IPS-NIHi11 (cell line): ENCODE measurements at places on chromosomes 12 and 14.

DNA sequence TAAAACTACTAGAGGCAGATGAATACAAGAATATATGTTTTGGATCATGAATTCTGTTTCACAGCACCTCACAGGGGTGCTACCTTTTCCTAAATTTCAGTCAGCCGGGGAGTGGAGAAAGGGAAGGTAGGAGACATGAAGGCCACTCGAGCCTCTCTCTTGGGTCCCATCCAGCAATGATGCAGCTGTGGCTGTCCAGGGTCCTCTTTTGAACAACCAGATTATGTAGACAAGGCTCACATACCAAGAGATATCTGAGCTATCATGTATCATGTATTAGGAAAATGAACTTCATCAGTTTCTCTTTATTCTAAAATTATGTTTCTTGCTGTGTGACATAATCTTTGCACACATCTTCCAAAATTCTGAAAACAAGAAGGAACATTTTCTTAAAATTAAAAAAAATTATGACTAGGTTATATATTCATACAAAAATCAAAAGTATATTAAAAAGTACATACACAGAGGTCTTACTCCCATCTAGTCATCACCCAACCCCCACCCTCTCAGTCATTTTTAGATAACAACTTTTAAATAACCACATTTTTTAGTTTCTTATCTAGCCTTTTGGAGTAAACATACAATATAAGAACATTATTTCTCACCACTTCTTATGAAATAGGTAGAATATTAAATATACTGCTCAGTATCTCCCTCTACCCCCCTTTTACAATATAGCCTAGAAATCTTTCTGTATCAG, 88.7 kb downstream of the ACADS start:
- no peak for DNase-seq

- peak; percentile 59 for DNase-seq
These were observed 107.2 kb downstream of the DUSP6 start for GRCh38 chr12:89245090-89245489.

- no peak for DNase-seq
These were observed 97.0 kb downstream of the ZFP36L1 start for GRCh38 chr14:68695856-68696255.

DNA sequence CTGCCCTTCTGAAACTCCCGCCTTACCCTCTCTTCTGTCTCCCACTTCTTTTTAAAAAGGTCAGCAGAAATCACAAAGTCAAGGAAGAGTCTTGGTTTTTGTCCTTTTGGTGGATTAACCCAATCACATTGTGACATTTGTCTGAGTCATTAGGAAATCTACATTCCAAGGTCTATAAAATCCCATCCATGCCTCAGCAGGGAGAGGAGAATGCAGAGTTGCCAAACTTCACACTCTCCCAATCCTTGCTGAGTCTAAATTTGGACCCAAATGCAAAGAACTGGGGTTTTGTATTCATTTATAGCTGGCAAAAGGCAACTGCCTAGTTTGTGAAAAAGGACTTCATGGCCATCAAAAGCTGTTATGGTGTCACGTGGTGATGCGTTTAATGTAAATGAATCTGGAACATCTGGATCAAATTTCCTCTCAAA, 67.9 kb downstream of the TMEM30B start:
- no peak for DNase-seq

GRCh38 chr12:119325813-119326212, 8.7 kb upstream of the CCDC60 start:
- DNase-seq: no peak

- no peak for DNase-seq
These were observed 266.3 kb downstream of the AACS start for GRCh38 chr12:125331342-125332052.

GRCh38 chr12:121755591-121755990, 37.9 kb downstream of the RHOF start:
- DNase-seq: no peak

GRCh38 chr14:43853541-43853940, 653.5 kb downstream of the FSCB start:
- DNase-seq: no peak

- no peak for DNase-seq
These were observed 80.6 kb upstream of the DAAM1 start for GRCh38 chr14:59107819-59108218.

- DNase-seq: no peak
These were observed 58.5 kb downstream of the GPR135 start for GRCh38 chr14:59406454-59407245.

- DNase-seq: no peak
These were observed 843.9 kb upstream of the TMEM132C start for GRCh38 chr12:127422935-127423566.

DNA sequence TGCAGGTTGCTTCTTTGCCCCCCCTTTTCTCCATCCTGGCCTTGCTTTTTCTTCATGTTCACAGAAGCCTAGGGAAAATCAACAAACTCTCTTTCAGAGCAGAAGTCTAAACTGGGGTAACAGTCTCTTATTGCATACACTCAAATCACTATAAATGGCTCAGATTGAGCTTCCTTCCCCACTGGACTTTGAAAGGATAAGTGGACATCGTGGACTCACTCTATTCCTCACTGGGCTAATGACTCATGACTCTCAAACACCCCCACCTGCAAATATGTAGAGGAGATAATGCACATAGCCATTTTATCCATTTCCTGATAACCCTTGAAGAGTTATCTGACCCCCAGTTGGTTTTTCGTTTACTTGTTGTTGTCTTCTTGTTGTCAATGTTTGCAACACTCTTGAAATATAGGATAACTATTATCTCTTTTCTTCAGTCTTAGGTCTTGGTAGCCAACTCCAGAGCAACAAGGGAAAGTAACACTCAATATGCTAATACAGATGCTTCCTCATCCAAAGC, 221.3 kb downstream of the PIK3C2G start:
- no peak for DNase-seq

DNA sequence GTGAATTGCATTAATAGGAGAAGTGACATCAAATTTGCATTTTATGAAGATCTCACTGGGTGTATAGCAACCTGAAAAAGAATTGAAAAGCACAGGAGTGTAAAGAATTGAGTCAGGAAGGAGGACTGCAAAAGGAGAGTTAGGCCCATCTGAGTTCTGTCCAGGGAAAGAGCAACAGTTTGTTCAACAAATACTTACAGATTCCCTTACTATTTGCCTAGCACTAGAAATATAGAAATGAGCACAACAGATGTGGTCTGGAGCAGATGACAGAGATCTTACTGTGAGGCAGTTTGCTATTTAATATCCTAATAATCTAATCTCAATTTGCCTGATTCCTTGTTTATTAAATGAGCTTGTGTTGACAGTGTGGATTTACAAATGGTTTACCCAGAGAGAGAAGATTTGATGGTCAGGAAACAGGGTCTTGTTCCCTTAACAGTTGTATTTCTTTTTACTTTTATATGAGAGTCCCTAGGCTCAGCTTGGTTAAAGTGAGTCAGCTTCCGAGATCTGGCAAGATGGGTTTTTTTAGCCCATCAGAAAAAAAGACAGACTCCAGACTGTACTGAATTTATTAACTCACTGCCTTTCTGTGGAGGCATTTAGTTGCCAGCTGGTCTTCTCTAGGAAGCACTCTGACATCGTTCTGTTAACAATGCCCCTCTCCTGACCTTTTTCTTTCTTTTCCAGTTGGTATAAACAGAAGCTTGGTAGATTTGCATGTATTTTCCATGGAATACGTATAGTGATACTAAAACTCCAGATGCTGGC, 229.7 kb downstream of the TTC6 start:
- DNase-seq: no peak

GRCh38 chr14:79583738-79584408, 627.4 kb downstream of the DIO2 start:
- no peak for DNase-seq

GRCh38 chr14:92495027-92495426, 18.6 kb upstream of the RIN3 start:
- no peak for DNase-seq

DNA sequence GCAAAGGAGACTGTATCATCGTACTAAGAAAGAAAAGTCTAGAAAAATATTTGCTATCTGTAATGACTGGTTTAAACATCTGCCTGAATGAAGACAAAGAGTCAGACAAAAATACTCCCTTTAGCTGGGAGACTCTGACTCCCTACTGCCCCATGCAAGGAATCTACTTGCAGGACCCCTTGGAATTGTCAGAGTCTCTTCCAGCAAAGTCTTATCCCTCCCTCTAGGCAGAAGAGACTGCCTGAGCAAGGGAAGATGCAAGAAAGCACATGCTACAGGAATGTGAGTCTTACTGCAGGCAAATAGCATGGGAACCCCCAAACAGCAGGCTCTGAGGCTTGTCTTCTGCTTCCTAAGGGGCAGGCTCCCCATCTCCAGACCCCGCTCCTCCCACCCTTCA, 154.0 kb downstream of the KCNA5 start:
- DNase-seq: no peak

DNA sequence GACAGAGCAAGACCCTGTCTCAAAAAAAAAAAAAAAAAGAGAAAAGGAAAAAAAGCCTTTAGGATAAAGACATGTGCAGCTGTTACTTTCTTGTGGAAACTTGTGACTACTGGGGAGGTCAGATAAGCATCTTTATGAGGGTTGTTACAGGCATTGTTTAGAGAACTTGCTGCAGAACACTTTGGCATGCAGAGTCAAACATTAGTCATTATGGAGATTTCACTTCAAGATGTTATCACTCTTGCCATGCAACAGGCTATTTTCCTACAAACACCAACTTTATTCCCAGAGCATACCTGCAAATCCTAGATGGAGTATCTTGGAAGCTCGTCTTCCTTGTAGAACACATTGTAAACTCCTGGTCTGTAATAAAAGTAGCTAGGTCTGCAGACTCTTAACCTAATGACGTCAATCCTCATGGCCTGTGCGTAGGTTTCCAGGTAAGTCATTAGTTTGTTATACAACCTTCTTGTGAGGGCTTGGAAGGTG, 36.3 kb upstream of the WDR89 start:
- no peak for DNase-seq

- DNase-seq: no peak
These were observed 18.7 kb downstream of the CABP1 start for GRCh38 chr12:120659151-120659525.
